CD4-positive, alpha-beta T cell treated with Interleukin-12 subunit alpha and Interleukin-12 subunit beta, for 1 hour (primary cell): ENCODE measurements at places on chromosomes 7 and 10.

GRCh38 chr7:27048438-27048837, 47.4 kb downstream of the HOXA1 start:
- DNase-seq, result no peak

- DNase-seq, result no peak
These were observed 52.2 kb downstream of the STEAP1B start for GRCh38 chr7:22447762-22448161.

DNA sequence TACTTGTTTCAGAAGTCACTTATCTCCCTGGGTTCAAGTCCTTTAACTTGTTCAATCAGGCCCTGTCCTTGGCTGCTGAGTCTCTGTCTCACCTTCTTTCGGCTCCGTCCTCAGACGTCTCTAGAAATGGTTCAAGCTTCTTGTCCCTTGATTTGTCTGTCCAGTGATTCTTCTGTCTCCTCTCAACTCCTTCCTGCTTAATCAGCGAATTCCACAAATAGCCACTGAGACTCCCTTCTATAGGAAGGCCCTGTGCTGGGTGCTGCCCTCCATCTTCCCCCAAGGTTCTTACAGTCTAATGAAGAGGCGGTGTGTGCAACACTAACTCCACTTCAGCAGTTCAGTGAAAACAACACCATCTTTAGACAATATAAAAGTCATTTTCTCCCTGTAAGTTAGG, 12.7 kb downstream of the FAM241B start:
- no peak for DNase-seq

DNA sequence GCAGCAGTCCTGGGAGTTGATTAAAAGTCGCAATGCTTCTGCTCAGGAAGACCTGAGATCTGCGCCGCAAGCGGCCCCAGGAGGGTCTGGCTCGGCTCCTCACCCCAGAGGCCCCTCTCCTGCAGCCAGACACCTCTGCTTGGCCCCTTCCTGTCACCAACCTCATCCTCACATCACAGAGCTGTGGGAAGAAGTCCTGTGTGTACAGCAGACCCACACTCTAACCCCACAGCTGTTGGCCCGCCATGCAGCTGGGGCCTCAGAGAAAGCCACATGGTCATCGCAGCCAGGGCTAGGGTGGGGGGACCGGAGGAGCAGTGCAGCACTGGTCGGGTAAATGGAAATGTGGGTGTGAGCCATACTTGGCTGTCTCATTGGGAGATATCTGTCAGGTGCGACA, 97.7 kb downstream of the RGS10 start:
- no peak for DNase-seq

- DNase-seq, result no peak
These were observed 53.8 kb downstream of the HGF start for GRCh38 chr7:81715984-81716588.

- DNase-seq, result no peak
These were observed 35.3 kb upstream of the MYL10 start for GRCh38 chr7:101664436-101664835.

DNA sequence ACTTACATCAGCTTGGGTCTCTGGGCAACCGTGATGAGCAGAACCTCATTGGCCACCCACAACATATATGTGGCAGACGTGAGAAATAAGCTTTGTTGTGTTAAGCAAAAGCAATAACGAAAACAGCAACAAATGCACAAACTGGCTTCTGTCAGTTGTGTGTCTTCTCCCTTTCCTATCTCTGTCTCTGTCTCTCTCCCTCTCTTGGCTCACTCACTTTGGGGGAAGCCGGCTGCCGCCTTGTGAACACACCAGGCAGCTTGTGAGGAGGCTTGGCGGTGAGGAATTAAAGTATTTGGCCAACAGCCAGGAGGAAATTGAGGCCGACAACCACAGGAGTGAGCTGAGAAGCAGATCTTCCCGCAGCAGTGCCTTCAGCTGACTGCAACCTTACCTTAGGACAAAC, 21.9 kb upstream of the CDCA7L start:
- peak; percentile 32 for DNase-seq

- no peak for DNase-seq
These were observed 335.1 kb downstream of the GATA3 start for GRCh38 chr10:8389630-8390029.

- no peak for DNase-seq
These were observed 447.1 kb upstream of the MKI67 start for GRCh38 chr10:128573281-128573845.

DNA sequence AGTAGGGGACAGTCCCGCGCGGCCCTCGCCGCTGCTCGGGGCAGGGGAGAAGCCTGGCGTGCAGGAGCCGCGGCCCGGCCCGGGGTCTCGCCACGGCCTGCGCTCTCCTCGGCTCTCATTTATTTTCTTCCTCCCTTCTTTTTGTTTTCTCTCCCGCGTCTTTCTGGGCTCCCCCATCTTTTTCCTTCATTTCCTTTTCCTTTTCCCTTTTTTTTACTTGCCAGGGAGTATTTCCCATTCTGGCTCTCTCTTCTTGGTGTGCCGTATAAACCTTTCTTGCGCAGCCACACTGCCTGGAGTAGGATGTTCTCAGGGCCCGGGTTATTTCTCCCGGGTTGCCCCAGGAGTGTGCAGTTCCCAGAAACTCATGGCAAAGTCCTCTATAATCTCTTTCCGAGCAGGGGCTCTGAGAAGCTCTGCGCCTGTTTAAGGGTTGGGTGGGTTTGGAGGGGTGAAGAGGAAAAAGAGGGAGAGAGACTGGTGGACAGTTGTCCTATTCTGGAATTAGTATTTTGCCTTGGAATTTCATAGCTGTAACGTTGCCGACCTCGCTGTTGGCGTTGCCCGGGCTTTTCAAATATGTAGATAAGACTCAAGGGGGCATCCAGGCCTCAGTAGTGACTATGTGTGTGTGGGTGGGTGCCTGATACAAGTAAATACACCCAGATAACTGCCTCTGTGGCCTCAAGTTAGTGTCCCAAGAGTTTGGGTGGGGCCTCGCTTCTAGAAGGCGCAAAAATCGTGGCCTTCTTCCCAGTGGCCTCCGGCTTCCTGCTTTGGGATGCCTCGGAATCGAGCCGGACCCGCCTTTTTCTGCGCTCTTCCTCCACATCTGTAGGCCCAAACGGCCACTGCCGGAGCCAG, 4.3 kb upstream of the ZNF503 start:
- no peak for DNase-seq

DNA sequence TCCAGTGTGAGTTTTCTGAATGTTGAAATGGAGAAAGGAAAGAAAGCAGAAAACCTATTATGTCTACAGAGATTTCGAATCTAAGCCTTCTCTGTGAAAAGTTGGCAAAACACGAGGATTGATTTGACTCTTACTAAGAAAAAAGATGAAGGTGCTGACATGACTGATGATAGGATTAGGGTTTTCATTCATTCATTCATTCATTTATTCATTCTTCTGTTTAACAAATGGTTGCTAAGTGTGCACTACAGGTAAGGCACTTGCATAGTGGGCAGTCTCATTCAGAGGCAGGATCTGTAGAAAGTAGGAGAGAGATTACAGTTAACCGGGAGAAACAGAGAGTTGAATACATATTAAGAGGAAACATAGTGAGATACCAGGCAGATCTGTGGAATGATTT, 137.1 kb downstream of the ZNF365 start:
- no peak for DNase-seq

DNA sequence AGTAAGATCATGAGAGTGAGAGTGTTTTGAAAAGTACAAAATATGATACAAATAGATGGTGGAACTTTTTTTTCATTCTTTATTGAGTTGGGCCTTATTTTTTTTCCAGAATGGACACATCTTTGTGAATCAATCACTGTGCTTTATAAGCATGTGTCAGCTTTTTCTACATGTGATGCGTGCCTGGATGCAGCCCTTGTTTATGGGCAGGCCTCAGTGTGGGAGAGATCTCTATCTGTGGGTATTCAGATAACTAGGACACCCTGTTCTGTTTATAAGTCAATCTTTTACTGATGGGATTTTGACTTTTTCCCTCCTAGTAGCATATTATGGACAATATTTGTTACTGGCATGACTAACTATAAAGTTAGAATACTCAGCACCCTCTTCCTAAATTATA, 42.9 kb upstream of the IKZF1 start:
- peak; percentile 50 for DNase-seq

GRCh38 chr7:33722383-33723101, 182.8 kb upstream of the BMPER start:
- DNase-seq, result no peak

- peak; percentile 70 for DNase-seq
These were observed 22.8 kb downstream of the C10orf105 start for GRCh38 chr10:71696628-71697326.

DNA sequence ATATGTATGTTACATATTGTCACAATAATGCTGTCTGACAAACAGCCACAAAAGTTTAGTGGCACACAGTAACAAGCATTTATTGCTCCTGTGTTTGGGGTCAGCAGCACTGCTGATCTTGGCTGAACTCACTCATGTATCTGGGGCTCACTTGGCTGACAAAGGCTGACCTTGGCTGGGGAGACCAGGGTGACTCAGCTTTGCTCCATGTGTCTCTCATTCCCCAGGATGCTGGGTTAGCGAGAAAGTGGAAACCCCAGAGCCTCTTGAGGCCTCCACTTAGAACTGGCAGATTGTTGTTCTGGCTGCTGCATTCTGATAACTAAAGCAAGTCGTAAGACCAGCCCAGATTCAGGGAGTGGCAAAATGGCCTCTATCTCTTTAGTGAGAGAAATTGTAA, 217.3 kb upstream of the HABP2 start:
- no peak for DNase-seq

GRCh38 chr7:234708-235553, 42.6 kb downstream of the FAM20C start:
- no peak for DNase-seq

- DNase-seq, result no peak
These were observed 11.6 kb upstream of the SVIL start for GRCh38 chr10:29646238-29646902.

GRCh38 chr10:123777881-123778280, 111.7 kb downstream of the GPR26 start:
- no peak for DNase-seq

GRCh38 chr7:31408140-31408729, 67.7 kb upstream of the NEUROD6 start:
- DNase-seq, result no peak

GRCh38 chr10:3139216-3139910, 33.2 kb downstream of the PITRM1 start:
- no peak for DNase-seq

- no peak for DNase-seq
These were observed 818.0 kb downstream of the PHTF2 start for GRCh38 chr7:78616539-78616938.

DNA sequence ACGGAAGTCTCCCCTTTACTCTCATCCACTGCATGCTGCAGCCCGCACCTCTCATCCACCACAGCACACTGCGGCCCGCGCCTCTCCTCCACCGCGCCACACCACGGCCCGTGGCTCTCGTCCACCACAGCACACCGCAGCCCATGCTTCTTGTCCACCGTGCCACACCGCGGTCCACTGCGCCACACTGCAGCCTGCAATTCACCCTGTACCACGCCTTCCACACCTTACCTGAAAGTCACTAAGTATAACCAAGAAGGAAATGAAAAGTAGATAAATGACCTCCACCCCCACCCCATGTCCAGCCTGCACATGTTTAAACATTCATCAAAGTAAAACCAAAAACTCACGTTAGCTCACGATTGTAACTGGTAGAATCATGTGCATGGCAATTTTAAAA, 176.1 kb downstream of the DIP2C start:
- no peak for DNase-seq

GRCh38 chr7:81410471-81411117, 359.3 kb downstream of the HGF start:
- DNase-seq, result no peak

DNA sequence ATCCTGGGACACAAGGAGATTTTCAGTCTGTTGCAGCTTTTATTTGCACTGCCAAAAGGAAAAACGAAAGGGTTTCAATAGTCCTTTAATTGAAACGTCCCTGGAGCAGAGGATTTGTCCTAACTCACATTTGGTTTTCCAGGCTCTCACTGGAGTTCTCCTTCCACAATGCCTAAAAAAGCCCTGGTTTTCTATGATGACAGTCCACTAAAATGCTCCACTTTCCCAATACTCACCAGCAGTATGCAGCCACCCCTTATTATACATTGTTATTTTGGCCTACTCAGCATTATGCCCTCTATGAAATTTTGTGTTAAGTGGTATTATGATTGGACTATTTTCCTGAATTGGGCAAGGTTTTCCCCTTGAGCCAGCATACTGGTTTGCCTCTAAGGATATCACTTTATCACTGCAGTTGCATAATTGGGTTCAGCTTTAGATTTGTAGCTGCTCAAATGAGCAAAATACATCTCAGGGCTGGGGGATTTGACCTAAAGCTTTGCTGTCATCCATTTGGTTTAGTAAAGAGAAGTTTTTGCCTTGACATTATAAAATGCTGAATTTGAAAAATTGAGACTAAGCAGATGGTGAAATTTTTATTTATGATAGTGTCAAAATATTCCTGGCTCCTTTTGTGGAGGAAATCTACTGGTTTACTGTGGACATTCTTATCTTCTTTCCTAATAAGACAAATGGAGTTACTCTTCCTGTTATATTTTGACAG, 239.2 kb downstream of the RNLS start:
- no peak for DNase-seq

- no peak for DNase-seq
These were observed 292.5 kb upstream of the LYZL1 start for GRCh38 chr10:28996345-28996744.

- DNase-seq, result no peak
These were observed 169.3 kb upstream of the LRGUK start for GRCh38 chr7:133957845-133958244.

- peak; percentile 66 for DNase-seq
These were observed 11.3 kb downstream of the C10orf105 start for GRCh38 chr10:71708301-71708703.

- peak; percentile 21 for DNase-seq
These were observed 95.8 kb downstream of the CHST15 start for GRCh38 chr10:123997486-123998196.

DNA sequence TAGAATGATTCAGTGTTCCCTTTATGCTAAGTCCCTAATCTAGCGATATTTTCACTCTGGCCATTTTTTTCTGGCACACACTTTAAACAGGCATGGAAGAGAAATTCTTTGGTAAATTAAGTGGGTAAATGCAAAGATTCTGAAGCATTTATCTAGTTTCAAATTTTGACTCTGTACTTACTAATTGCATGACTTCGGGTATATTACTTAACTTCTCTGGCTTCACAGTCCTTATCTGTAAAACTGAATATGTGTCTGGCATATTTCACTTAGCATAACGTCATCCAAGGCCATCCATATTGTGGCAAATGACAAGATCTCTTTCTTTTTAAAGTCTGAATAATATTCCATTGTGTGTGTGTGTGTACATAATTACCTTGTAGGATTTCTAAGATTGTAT, 114.5 kb downstream of the MBL2 start:
- DNase-seq, result no peak
